ENCODE measurements at places on chromosomes 1 and 21.
A peak's percentile ranks its signal among the peaks of the same experiment; 100 is the strongest.

- no peak for DNase-seq
These were observed 21.8 kb upstream of the SRP9 start for GRCh38 chr1:225755671-225756319.

- DNase-seq = no peak
These were observed 7.4 kb downstream of the GBP4 start for GRCh38 chr1:89191314-89191713.

DNA sequence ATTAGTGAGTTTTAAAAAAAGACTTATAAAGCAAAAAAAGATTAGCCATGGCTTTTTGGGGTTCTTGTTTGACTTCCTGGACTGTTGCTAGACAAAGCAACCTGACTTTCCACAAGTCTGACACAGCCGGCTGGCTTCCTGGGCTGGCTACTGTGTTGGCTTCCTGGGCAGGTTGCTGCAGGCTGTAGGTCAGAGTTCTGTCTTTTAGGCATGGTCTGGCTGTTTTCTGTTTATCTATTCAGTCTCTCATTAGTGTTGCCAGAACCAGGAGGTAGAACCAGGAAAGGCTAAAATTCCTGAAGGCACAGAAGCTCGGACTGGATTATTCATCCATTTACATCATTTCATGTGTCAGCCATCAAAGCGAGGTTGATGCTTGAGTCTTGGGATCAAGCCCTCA lies 88.6 kb upstream of the SLC35F3 start:
- DNase-seq = no peak

DNA sequence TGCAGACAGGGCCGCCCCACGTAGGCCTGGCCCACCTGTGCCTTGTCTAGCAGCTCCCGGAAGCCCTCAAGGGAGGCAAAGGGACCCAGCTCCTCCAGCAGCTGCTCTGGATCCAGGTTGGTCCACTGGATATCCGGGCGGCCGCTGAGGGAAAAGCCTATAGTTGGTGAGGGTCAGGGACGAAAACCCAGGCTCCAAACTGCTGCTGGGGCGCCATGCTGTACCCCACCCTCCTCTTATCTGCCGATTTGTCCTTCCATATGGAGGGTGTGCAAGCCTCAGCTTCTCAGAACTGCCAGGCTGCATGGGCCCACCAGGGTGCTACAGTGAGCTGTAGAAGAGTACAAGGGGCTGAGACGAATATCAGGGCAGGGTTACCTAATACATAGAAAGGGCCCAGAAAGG lies 12.2 kb downstream of the PTCH2 start:
- DNase-seq = no peak

DNA sequence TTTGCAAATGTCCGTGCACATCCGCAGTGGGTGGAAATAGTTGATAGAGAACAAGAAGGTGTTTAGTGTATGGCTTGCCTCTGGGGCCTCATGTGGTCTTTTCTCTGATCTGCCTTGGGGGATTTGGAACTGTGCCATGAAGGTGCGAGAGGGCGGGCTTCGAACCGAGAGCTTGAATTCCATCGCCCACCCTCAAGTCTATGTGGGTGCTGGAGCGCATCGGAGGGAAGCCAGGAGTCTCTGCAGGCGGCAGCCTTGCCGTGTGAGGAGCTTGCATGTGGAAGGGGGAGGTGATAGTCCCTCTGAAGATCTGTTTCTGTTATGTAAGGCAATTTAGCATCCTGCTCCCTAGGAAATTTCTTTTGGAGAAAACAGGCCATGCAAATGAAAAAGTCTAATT lies 119.6 kb downstream of the HUNK start:
- DNase-seq = no peak

GRCh38 chr1:95207223-95207935 lies 26.6 kb upstream of the RWDD3 start:
- DNase-seq = no peak

- DNase-seq = no peak
These were observed 15.9 kb upstream of the FBXO28 start for GRCh38 chr1:224098007-224098406.

- no peak for DNase-seq
These were observed 119.8 kb downstream of the GALNT2 start for GRCh38 chr1:230186874-230187273.

- DNase-seq = no peak
These were observed 39.7 kb downstream of the BACE2 start for GRCh38 chr21:41207401-41208375.

GRCh38 chr1:68322837-68323687 lies 90.7 kb upstream of the WLS start:
- no peak for DNase-seq

DNA sequence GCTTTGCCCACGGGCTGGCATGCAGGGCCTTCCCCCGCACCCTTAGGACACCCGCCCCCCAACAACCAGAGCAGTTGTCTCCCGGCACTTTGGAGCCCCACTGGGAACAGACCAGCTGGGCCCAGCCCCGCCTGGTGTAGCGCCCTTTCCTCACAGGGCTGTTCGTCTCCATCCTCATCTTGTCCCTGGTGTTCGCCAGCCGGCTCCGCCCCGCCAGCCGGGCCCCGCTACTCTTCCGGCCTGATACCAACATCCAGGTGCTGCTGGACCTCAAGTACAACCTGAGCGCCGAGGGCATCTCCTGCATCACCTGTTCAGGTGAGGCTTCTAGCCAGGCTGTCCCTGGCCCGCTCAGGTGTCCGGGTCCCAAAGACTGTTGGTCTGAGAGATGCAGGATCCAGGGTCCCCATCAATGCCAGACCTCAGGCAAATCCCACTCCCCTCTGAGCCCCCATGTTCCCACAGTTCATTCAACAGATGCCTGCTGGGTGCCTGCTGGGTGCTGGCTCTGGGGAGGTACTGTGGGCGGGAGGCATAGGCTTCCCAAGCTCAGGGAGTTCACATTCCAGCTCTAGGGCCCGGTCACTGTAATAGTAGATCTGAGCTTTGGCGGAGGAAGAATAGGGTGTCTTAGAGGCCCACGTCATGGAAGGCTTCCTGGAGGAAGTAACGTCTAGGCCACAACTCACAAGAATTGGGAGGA lies 41.7 kb downstream of the DISP3 start:
- no peak for DNase-seq

- no peak for DNase-seq
These were observed 471 bp upstream of the MTF2 start for GRCh38 chr1:93078638-93078985.

DNA sequence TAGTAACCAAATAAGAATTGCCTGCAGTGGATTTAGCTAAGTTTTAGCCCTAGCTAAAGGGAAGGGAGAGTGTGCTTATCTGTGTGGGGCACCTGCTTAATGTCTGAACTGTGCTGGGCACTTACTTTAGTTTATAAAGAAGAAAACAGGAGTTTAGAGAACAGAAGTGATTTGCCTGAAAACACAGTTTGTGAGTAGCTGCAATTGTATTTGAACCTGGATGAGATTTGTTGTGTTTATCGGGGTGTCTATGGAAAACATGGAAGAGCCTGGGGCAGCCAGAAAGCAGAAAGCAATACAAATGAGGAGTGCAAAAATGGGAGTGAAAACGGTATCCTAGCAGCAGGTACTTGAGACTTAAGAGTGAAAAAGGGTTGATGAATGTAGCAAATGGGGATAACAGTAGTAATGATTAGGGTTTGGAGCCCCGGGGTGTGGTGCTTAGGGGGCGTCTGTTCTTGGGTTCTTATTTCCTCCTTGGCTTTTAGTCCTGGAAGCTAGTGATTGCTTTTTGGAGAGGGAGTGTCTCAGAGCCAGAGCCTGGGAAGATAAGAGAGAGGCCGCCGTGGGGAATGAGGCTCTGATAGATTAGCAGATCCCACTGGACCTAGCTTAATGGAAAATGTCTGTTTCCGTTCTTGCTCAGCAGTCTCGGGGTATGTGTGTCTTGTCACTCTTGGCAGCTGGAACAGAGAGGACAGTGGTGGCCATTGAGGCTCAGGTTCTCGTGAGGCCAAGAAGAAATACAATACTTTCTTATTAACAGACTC lies 5.6 kb downstream of the PRCC start:
- DNase-seq = no peak

GRCh38 chr21:14722841-14723483 lies 176.8 kb upstream of the SAMSN1 start:
- no peak for DNase-seq

GRCh38 chr1:153946622-153947241 lies at the start of gene DENND4B:
DENND4B (minus strand) TSS chr1:153946718; CDS start chr1:153944374, 2,344 bp downstream.
- DNase-seq = peak; percentile 62

DNA sequence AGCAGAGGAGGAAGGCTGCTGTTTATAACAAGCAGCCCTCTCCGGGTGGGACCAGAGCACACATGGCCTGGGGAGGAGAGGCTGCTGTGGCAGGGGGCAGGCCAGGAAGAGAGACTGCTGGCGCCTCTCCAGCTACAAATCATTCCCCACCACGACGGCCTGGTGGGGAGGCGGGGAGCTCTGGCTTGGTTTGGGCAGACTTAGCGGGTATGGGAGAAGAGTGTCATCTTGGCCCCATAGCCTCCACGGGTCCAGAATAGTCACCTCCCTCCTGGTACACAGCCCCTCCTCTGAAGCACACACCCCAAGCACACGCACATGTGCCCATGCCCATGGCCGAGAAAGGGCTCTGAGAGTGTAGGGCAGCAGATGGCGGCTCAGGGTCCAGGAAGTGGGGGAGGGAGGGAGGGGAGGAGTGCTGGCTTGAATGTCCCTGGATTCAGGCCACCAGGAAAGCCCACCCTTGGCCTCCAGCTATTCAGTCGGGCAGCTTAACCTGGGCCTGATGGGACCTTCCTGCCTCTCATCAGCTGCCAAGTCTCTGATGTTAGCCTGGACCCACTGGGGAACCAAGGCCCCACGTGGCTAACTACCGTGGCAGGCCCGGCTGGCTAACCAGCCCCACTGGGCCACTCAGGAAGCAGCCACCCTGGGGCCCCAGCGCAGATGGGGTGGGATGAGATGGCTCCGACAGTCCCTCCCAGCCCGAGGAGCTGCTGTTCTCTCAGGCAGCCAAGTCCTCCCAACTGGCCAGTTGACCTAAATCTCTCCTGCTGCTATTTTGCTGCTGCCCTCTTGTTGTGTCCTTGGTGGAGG lies 10.9 kb downstream of the LRP8 start:
- DNase-seq = peak; percentile 14

GRCh38 chr1:109890115-109890953 lies 20.3 kb upstream of the CSF1 start:
- DNase-seq = no peak

DNA sequence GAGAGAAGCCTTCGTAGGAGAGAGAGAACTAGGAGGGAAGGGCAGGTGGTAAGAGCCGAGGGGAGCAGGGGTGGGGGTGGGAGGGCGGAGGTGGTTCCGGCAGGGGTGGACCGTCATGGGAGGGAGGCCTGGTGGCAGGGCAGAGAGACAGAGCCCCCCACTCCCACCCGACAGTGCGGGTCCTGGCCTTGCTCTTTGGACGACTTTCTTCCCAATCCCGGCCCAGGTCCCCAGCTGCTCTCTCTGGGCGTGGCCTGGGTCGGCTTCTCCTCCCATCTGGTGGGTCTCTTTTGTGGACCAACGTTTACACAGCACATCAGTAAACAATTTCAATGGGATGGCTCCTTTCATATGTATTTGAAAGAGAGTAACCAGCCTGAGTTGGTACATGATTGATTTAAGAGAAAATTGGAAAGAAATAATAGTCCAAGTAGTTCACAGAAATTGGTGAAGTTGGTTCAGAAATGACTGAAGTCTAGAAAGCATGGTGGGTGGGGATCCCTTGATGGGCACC lies 56.9 kb downstream of the LDLRAD2 start:
- DNase-seq = no peak

DNA sequence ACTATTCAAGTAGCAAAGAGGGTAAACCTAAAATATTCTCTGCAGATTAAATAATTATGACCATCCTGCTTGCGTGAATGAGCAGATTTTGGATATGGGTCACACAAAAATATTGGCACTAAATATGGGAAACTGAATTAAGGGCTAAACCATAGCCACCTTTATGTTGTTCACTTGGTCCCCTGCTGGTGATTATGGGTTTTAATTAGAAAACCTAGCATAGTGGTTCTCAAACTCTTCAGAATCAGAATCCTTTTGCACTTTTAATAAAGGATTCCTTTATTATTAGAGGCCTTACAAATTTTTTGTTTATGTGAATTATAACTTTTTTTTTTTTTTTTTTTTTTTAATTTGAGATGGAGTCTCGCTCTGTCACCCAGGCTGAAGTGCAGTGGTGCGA lies 38.5 kb upstream of the ZNHIT6 start:
- DNase-seq = no peak

GRCh38 chr1:238475712-238476111 lies 585.0 kb upstream of the ZP4 start:
- DNase-seq = no peak

- DNase-seq = no peak
These were observed 155.8 kb downstream of the TRIM33 start for GRCh38 chr1:114355240-114355639.

- DNase-seq = no peak
These were observed 8.5 kb downstream of the TRIM46 start for GRCh38 chr1:155182052-155182550.

- DNase-seq = no peak
These were observed 59.1 kb downstream of the FAAP20 start for GRCh38 chr1:2135441-2135841.

DNA sequence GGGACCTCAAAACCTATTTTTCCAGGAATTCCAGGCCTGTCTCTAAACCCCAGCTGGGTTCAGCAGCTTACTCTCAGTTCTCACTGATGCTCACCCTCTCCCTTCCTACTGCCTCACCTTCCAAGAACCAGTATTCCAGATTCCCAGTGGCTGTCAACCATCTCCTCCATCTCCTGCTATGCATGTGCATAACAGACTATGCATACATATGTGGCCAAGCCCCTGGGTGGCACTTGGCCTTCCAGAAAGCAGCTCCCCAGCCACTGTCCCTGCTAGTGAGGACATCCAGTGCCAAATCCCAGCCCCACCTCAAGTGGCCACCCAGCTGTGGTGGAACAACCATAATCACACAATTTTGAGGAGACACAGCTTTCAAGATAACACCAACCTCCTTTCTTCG lies 475.7 kb upstream of the PKN2 start:
- DNase-seq = no peak

GRCh38 chr1:21508580-21509350 lies 458 bp upstream of the ALPL start:
- no peak for DNase-seq

- no peak for DNase-seq
These were observed 1.4 kb upstream of the CELF3 start for GRCh38 chr1:151718011-151718431.

- no peak for DNase-seq
These were observed 10.1 kb downstream of the ZZZ3 start for GRCh38 chr1:77672374-77672773.

- no peak for DNase-seq
These were observed 306.0 kb downstream of the ASTN1 start for GRCh38 chr1:176858433-176858916.

Data from NCI-H2107 (cell line).